ENCODE measurements at places on chromosomes 1 and 21.

- peak; percentile 81 for DNase-seq
These were observed 1.2 kb downstream of the PIK3C2B start for GRCh38 chr1:204493145-204493983.

GRCh38 chr1:213692321-213692720, 295.5 kb upstream of the PROX1 start:
- no peak for DNase-seq

DNA sequence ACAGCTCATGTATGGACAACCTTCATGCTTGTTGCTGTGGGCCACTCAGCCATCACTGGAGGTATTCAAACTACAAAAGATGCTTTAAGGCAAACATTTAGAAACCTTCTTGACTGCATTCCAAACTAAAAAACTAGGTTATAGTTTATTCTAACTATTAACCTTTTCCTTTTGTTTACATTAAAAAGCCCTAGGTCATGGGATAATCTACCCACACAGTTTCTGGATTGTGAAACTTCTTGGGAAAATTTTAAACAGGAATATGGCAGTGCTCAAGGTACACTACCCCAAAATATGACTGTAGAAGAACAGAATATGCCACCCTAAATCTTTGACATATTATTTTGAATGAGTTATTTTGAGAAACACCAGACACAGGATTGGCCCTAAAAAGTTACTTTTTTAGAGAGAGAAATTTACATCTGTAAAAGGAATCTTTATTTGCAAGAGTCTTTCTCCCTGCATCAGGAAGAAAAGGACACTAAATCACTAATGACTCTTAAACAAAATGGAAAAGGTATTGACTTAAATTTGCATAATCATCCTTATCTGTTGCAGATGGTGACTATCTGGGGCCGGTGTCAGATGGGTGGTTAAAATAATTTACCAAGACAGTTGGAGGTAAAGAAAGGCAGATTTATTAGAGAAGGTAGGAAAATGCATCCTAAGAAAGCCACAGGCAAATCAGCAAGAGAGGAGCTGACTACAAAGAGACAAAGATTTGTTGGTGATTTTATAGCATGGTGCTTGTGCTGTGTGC, 25.1 kb upstream of the NUF2 start:
- no peak for DNase-seq

- no peak for DNase-seq
These were observed at the start of gene L1TD1 for GRCh38 chr1:62194651-62195544. L1TD1 (plus strand) TSS chr1:62194849; CDS start chr1:62206629, 11,780 bp downstream.

DNA sequence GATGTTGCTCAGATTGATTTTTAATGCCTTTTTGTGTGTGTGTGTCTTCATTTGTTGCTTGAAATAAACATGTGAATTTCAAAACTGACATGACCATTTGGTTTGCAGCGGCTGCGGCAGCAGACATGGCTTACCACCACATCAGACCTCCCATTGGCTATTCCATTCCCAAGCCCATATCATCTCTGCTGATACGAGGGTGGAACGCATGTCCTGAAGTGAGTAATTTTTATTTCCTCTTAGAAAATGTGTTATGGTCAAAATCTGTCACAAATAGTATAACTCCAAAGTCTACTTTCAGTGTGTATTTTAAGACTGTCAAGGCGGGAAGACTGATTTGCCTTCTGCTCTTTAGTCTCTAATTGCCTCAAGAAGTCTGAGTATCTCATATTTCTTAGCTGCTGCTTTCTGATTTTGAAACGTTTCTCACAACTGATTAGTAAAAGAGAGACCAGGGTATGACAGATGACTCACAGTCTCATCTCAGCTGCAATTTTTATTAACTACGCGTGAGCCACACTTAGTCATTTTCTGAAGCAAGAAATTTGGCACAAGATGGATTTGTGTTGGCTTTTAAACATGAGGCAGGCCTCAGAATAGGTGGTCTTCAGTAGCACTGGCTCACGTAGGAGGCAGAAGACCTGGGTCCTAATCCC, 49.0 kb downstream of the LRRC53 start:
- peak; percentile 36 for DNase-seq

DNA sequence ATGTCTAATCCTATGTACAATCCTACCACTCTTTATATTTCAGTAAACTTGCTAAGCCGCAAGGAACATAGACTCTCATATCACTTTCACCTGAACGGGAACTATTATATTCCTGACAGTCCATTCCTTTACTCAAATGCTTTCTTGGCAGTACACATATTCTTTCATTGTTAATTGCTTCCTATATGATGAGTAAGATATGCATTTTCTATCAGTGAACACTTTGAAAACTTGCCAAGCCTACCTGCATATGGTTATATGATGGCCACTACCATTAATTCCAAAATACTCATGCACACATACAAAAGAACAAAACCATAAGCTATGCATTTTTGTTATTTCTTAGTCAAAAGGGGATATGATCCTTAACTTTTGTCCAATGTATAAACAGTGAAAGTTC, 341.5 kb downstream of the VAV3 start:
- peak; percentile 5 for DNase-seq

DNA sequence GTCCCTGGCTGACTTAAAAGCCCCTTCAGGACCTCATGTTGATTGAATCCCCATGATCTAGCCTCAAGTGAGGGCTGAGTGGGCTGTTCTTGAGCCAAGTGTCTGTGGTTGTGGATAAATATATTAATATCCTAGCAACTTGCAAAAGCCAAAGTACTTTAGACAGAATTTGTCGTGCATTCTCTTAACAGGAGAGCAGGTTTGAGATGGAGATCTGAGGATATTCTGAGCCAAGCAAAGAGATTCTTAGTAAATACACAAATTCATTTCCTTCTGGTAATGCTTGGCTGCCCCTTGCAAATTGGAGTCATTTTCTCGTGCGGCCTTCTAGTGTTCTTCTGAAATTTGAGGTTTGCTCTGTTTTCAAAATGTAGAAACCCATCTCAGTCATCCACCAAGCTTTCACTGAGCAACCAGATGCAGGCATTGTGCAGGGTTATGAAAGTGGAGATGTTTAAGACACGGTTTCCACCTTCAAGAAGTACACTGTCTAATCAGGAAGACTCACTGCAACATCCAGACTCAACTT, 242.1 kb upstream of the JUN start:
- no peak for DNase-seq

GRCh38 chr1:201739492-201740085, 89.4 kb upstream of the IPO9 start:
- peak; percentile 79 for DNase-seq

DNA sequence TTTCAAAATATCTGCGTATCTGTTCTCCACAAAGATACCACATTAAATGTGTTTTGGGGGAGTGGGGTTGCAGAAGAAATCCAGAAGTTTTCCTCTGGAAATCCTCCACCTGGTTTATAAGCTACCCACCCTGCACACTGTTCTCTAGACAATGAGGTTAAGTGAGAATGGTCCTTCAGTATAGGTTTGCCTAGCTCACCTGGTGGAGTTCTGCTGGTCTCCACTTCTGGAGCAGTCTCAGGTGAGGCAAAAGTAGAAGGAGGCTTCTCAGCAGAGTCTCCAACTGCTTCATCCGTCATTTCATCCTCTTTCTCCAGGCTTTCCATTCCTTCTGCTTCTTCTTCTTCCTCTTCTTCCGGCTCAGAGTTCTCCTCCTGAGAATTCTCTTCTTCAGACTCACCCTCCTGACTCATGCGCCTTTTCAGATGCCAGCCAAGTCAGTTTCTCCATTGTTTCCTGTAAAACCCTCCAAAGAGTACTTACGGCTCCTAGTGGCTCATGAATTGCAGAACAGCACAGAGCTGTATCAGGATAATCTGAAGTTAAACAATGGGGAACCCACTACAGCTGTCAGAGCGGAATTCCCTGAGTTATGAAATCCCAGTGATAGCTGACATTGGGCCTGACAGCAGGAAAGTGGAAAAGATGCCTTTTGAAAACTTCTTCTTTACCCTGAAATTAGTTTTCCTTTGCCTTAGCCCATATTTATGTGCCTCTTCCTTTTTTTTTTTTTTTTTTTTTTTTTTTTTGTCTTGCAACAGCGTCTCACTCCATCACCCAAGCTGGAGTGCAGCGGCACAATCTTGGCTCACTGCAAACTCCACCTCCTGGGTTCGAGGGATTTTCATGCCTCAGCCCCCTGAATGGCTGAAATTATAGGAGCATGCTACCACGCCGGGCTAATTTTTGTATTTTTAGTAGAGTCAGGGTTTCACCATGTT, 38.5 kb downstream of the MSTO1 start:
- DNase-seq: peak; percentile 84

DNA sequence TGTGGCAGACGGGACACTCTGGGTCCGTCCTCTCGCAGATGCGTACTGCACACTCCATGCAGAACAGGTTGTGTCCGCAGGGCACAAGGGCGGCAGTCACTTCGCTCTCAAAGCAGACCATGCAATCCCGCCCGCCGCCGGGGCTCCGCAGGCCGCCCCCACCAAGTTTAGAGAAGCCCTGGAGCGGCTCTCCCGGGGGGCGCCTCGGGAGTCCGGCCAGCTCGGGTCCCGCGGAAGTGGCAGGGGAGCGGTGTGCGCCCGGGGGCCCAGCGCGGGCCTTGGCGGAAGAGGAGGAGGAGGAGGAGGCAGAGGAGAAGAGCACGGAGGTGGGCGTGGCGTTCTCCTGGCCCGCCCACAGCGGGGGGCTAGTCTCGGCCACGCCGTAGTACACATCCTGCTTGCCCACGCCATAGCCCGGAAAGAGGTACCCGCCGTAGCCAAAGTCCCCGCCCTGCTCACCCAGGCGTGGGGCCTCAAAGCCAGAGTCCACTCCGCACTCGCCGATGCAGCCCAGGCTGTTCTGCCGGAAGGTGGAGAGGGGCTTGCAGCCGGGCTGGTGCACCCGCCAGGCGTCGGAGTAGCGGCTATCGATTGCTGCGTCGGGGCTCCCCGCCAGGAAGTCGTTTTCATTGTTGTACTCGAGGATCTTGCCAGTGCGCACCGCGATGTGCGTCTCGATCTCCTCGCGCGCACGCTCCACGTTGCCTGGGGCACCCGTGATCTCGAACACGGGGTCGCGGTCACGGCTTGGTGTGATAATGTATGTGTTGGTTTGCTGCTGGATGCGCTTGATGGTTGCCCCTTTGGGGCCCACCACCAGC, 5.4 kb downstream of the MEX3A start:
- no peak for DNase-seq

DNA sequence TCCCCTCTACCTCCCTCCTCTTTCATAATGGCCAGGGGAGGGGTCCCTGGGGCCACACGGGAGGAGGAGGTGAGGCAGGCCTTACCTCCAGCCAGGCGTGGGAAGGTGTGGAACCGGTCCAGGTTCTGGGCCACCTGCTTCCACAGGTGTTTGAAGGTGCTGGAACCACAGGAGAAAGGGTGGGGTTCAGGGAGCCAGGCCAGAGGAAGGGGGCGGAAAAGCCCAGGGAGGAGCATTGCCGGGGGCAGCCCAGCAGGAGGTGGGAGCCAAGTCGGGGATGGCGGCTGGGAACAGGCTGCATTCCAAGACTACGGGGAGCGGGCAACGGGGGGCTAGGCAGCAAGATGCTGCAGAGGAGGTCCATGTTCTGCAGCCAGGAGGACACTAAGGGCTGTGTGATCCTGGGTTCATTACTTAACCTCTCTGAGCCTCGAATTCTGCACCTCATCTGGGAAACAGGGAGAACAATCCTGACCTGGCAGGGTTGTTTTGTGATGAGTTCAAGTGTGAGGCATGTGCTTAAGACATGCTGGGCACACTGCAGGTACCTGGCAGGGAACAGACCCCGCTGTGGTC, 19.8 kb upstream of the TAS1R2 start:
- DNase-seq: no peak
